Kidney glomerular epithelial cell (primary cell): ENCODE measurements at places on chromosomes 3 and 15.
A peak's percentile ranks its signal among the peaks of the same experiment; 100 is the strongest.

DNA sequence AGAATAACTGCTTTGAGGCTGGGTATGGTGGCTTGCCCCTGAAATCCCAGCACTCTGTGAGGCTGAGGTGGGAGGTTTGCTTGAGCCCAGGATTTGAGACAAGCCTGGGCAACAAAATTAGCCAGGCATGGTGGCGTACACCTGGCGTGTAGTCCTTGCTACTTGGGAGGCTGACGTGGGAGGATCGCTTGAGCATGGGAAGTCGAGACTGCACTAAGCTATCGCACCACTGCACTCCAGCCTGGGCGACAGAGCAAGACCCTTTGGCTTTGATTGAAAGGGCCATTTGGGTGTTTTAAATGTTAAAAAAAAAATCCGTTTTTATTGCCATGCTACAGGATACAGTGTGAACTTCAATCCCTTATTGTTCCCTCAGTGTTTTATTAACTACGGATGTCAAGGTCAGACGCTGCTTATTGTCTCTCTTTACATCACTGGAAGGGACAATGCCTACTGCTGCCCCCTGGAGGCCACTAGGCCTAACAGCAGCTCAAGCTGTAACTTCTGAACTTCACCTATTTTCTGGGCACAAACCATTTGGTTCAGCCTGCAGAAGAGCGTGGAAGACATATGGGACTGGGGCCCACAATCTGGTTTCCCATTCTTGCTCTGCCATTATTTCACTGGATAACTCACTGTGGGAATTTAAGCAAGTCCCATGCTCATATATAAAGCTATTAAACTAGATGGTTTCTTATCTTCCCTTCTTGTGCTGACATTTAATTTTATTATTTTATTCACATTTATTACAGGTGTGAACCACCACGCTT, 15.3 kb upstream of the IREB2 start:
- peak; percentile 62 for DNase-seq

GRCh38 chr3:67947808-67948508, 293.5 kb upstream of the SUCLG2 start:
- DNase-seq = peak; percentile 39

DNA sequence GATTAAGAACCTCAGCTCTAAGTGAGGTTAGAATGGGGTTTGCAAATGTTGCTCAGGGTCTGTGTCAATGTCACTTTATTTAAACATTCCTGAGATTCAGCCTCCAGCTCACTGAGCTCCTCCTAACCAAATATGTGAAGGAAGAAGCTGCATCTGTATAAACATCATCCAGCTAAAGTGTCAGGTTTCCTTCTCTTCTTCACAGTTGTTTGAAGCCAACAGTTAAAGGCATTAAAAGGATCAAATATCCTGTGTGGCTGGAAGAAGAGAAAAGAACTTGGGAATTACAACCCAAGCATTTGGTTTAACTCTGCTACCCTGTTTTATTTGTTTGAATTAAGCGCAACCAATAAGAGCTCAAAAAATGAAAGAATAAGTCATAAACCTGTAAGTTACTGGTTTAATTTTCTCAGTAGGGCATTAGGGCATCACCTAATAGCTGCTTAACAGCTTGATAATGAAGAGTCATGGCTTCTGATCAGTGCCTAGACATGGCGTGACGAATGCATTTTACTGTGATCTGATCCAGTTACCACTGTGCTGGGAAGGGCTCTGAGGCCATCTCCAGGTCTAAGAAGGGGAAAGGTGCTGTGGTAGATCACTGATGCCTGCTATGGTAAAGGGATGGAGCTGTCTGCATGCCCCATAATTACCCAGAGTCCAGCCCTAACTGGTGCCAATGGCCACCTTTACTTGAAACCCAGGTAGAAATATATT, 165.7 kb upstream of the TSC22D2 start:
- no peak for DNase-seq

GRCh38 chr3:113275258-113275556, 63.9 kb downstream of the BOC start:
- DNase-seq = no peak

- DNase-seq = no peak
These were observed 151.4 kb downstream of the FBLN2 start for GRCh38 chr3:13700362-13700761.

GRCh38 chr15:74428442-74428787, 5.3 kb downstream of the SEMA7A start:
- DNase-seq = no peak

- DNase-seq = peak; percentile 83
These were observed at the start of gene DZIP1L for GRCh38 chr3:138114988-138115971. DZIP1L (minus strand) TSS chr3:138115608; CDS start chr3:138103971, 11,637 bp downstream.
